Activated CD8-positive, alpha-beta T cell treated with anti-CD3 and anti-CD28 coated beads for 36 hours (primary cell): ENCODE measurements at places on chromosomes 12 and 14. TPM values are rescaled to one million over a fixed set of nuclear protein-coding genes. Genes with fewer than 3 reads are reported as not detected.

GRCh38 chr12:123513805-123514204, 19.7 kb downstream of the RILPL1 start:
- DNase-seq, result no peak

TUBA1C gene
- total RNA-seq, result 240 TPM

DNA sequence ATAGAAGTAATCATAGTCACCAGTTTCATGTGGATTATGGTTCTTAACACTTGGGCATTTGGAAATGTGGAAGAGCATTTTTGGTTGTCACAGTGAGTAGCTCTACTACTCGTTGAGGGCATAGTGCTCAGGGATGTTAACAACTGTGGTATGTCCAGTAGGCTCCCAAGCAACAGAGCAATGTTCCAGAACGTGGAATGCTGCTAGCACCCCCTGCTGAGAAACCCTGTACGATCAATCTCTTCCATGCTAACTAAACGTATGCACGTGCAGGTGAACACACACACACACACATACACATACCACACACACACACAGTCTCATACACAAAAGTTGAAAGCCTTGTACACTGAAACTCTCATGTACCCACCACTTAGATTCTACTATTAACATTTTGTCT, 16.6 kb upstream of the GNPTAB start:
- DNase-seq, result no peak

SOAT2 gene
- total RNA-seq, result 5.3 TPM

DNA sequence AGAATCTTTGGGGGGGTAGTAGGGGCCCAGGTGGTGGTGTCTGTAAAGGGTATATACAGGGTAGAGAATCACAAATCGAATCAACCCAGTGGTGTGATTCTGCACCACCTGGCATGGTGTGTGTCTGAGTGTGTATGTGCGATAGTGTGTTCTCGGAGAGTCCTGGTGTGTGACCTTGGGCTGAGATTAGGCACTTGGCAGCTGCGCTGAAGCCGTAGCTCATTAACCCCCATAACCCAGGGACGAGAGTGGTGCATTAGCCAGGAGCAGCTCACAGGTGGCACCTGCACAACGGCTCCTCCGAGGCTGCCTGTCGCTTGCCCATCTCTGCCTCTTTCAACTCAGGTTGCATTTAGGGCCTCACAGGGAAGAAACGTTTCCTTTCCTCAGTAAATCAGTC, 15.6 kb upstream of the TESC start:
- DNase-seq, result no peak

GPR137C gene
- 0.05 TPM for total RNA-seq

C12orf56 gene
- not detected for total RNA-seq

- no peak for DNase-seq
Measured at GRCh38 chr14:67228325-67228984, 12.8 kb upstream of the PALS1 start.

IL31 gene
- total RNA-seq, result not detected

DNA sequence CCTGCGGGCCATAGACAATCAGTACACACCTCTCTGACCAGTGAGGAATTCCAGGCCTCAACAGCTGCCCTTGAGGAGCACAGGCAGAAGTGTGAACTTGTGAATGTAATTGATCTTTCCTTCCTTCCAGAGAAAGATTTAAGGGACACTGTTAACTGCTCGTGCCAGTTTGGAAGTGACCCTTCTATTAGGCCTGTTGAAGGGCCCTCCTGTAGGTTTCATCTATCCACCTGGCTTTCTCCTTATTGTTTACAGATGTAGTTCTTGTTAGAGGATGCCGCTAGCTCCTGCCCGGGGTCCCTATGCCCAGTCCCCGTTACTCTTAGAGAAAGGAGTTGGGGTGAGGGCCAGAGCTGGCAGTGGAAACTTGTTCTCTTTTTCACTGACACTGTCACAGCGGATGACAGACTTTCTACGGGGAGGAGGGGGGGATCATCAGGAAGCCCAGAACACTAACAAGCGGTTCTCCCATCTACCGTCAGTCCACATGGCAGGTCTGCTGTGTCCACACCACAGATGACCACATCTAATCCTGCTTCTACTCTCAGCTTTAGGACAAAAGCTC, 42.6 kb downstream of the SH2B3 start:
- no peak for DNase-seq

DNA sequence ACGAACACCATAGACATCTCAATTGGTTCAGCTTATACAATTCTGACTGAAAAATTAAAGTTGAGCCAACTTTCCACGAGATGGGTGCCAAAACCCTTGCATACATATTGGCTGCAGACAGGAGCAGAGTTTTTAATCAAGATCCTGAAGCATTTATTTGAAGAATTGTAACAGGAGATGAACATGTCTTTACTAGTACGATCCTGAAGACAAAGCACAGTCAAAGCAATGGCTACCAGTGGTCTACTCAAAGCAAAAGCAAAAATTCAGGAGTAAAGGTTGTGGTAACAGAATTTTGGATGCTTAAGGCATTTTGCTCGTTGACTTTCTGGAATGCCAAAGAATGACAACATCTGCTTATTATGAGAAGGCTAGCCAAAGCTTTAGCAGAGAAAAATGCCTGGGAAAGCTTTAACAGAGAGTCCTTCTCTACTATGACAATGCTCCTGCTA, 20.7 kb downstream of the ZDHHC17 start:
- DNase-seq, result no peak

CLEC14A gene
- not detected for total RNA-seq

DNA sequence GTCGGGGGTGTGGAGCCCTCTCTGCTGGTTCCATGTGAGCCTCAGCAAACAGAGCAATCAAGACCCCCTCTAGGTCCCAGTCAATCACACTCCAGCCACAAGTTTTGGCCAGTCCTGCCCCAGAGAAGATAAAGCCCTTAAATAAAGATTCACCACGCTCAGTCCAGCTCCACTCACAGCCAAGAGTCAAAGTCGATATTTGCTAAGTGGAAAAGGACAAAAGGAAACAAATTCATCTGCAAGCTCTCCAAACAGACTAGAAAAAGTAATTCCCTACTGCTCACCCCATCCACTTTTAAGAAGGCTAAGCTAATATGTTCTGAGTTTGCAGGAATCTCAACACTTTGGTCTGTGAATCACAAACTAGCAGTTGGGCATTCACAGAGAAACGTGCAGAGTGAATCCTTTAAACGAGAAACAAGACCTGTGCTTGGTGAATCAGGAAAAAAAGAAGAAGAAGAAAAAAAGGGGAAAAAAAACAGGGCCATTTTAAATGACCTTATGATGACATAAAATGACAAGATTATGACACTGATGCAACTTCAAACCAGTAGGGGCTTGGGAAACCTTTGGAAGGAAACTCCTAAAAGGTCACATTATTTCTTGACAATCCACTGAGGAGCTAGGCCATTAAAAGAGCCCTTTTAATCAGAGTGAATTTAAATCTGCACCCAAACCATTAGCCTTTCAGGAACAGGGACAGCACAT, 41.8 kb upstream of the FOXN3 start:
- no peak for DNase-seq

DNA sequence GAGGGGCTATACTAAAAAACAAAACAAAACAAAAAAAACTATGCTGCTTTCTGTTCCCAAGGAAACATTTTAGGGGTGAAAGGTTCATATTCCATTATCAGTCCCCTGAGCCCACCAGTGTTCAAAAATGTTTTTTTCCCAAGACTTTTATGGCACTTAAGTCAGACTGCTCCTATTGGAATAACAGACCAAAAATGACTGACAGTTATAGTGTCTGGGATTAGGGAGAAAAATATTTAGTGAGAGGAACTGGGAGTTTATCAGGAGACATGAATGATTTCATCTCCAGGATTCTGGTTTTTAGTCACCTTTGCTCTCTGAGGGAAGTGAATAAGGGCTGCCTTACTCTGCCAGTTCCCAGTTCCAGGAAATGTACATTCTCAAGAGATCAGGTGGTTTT, 68.0 kb downstream of the PDE3A start:
- DNase-seq, result no peak

GRCh38 chr14:88947646-88948598, 123.5 kb downstream of the TTC8 start:
- no peak for DNase-seq

DNA sequence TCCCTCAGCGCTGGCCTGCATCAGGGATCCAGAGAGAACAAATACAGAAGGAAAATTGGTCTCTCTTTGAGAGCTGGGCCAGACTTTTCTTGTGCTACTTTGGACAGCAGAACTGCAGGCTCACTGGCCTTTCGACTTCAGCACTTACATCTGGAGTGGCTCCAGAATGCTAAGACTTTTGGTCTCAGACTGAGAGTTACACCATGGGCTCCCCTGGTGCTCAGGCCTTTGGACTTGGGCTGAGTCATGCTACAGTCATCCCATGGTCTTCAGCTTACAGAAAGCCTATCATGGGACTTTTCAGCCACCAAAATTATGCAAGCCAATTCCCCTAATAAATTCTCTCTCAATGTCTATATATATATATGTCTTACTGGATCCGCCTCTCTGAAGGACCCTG, 9.0 kb upstream of the CD163 start:
- no peak for DNase-seq

MAP3K9 gene
- 9.6 TPM for total RNA-seq

TPH2 gene
- total RNA-seq, result not detected

GPR84 gene
- not detected for total RNA-seq

DNA sequence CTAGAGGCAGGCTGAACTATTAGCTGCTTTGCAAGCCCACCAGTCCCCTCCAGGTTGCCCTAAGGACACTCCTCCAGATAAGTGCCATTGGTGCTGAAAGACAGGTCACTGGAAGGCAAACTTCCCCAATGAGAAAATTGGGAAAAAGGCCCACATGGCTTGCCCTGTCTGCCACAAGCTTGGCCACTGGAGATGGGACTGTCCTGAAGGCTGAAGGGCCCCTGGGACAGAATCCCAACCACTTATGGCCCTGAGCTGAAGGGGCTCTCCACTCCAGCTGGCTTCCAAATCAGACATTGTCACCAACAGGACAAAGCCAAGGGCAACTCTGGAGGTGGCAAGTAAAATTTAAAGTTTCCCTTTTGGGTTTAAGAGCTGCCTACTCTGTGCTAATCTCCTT, 12.2 kb upstream of the DHRS2 start:
- DNase-seq, result no peak

DNA sequence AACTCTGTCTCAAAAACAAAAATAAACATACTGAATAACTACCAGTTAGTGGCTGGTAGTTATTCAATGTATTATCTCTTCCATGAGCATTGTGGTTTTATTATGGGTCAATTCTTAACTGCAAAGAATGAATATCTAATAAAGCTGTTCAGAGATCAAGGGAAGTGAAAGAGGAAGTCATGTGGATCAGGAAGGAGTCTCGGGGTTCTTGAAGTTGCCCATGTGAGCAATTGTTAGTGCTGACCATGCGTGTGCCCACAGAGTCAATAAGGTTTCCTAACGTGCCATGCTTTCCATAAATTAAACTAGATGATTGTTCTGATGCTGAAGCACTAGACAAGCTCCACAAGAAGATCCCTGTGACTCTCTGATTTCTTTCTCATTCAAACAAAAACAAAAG, 136.5 kb upstream of the CPSF6 start:
- DNase-seq, result no peak

DNA sequence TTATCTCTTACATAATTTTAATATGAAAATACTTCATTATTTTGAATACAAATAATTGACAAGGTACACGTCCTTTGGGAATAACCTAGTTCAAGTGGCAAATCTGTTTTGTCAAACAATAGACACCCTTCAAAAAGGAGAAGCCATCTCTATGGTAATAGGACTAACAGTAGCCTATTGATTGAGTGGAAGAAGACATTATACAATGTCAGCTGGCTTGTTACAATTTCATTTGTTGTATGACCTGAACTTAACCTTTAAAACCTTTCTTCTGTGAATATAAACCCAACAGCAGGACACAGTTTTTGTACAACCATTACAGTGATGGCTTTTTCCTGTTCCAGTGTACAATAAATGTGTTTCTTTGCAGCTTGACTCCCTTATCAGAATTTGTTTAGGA, 8.1 kb downstream of the TMEM260 start:
- DNase-seq, result no peak

GRCh38 chr14:50792051-50792477, 38.9 kb downstream of the NIN start:
- peak; percentile 58 for DNase-seq

- DNase-seq, result no peak
Measured at GRCh38 chr12:62711631-62712241, 223.2 kb downstream of the PPM1H start.

KRT6A gene
- total RNA-seq, result not detected

HOXC10 gene
- total RNA-seq, result not detected

- DNase-seq, result no peak
Measured at GRCh38 chr12:80625051-80625450, 82.4 kb upstream of the MYF6 start.

FLRT2 gene
- total RNA-seq, result not detected

DNA sequence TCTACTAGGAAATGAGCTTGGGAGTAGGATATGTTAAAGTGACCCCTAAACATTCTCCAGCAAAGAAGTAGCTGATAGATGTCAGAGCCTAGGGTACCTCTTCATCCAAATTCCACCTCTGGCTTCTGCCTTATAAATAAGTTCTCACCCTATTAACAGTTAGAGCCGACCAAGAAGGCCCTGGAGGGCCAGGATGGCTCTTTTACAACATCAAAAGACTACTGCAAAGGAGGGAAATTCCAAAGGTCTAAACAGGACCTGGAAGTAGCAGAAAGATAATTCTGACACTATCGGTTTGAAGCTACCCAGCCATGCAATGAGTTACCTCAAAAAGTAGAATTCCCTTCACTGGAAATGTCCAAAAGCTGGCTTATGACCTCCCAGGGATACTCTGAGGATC, 90.0 kb downstream of the PPM1H start:
- DNase-seq, result no peak

TBX5 gene
- total RNA-seq, result not detected

- no peak for DNase-seq
Measured at GRCh38 chr14:80784820-80785219, 156.7 kb downstream of the CEP128 start.

DNA sequence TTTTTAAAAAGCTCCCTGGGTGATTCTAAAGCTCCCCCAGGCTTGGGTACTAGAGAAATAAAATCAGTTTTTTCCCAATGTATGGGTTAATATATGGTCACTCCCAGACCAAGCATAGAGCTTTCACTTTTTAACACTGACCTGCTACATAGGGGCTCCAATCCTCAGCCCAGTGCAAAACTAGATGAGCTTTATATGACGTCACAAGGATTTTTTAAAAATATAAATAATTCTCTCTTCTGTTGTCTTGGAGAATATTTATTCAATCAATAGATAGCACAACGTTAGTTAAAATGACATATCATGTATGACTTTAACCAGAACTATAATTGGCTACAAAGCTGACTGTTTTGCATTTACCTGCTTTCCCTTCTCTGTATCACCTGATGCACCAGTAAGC, 137.9 kb upstream of the TMCC3 start:
- no peak for DNase-seq
